Stimulated activated CD4-positive, alpha-beta T cell treated with anti-CD3 and anti-CD28 coated beads, Interleukin-15, amount 100 ng/mL, for 48 hours (primary cell): ENCODE measurements at places on chromosomes 3 and 15.
A peak's percentile ranks its signal among the peaks of the same experiment; 100 is the strongest.

- no peak for DNase-seq
Observed at GRCh38 chr3:148512648-148513047, 185.1 kb upstream of the AGTR1 start.

GRCh38 chr15:45795440-45796069, 160.7 kb downstream of the SQOR start:
- DNase-seq: peak; percentile 9

- no peak for DNase-seq
Observed at GRCh38 chr3:77227567-77227966, 187.7 kb downstream of the ROBO2 start.

DNA sequence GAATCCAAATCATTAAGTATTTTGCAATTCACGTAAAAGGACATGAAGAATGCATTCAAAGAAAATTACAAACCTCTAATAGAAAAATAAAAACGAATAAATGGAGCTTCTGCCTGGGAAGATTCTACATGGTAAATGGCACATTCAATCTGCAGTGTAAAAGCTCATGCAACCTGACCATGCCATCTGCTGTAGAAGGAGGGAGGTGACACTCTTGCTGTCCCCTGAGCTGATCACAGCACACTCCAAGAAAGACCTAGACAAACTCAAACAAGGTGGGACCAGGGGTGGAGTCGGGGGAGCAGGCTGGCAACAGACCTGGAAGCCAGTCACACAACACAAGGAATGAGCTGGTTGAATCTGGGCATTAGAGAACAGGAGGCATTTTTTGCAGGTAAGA, 101.8 kb downstream of the BDH1 start:
- DNase-seq: no peak

DNA sequence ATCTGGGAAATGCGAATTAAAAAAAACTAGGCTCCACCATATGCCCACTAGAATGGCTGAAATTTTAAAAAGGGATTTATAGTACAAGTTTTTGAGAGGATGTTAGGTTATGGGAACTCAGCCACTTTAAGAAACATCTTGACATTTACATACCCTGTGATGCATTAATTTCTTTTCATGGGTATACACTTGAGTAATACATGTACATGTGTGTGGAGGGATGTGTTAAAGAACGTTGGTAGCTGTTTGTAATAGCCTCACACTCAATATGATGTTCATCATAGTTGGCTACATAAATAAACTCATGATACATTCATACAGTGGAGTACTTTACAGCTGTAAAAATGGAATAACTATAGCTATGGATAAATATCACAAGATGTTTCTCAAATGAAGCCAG, 40.9 kb downstream of the MEF2A start:
- no peak for DNase-seq

DNA sequence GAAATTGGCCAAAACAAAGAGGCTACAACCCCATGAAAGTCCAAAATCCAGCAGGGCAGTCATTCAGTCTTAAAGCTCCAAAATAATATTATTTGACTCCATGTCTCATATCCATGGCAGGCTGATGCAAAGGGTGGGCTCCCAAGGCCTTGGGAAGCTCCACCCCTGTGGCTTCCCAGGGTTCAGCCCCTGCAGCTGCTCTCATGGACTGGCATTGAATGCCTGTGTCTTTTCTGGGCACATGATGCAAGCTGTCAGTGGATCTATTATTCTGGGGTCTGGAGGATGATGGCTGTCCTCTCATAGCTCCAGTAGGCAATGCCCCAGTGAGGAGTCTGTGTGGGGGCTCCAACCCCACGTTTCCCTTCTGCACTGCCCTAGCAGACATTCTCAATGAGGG, 81.8 kb downstream of the ZMAT3 start:
- no peak for DNase-seq

- no peak for DNase-seq
Observed at GRCh38 chr15:74982183-74982582, 13.2 kb upstream of the SCAMP5 start.

DNA sequence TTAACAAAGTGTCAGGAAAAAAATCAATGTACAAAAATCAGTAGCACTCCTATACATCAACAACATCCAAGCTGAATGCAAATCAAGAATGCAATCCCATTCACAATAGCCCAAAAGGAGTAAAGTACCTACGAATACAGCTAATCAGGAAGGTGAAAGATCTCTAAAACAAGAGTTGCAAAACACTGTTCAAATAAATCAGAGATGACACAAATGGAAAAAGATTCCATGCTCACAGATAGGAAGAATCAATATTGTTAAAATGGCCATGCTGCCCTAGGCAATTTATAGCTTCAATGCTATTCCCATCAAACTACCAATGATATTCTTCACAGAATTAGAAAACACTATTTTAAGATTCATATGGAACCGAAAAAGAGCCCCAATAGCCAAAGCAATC, 223.7 kb upstream of the CD96 start:
- DNase-seq: no peak

- DNase-seq: no peak
Observed at GRCh38 chr3:42080453-42080872, 10.7 kb upstream of the TRAK1 start.

DNA sequence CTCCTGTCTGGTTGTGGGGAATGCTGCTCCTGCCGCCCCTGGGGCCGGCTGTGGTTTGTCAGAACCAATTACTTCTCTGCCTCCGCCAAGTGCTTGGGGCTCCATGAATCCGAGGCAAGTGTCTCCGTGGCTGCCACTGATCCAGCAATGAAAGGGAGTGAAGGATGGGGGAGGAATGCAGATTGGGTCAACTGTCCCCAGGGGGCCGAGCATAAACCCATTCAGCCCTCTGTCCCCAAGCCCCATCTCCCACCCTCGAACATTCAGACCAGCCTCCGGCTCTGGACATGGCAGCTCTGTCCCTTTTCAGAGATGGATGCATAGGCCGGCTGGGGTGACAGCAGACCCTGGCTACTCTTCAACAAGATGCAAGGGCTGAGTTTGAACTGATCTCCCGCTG, 35.5 kb downstream of the CACNA2D2 start:
- DNase-seq: no peak

- DNase-seq: peak; percentile 68
Observed at GRCh38 chr15:74489518-74490338, 28.8 kb upstream of the UBL7 start.

DNA sequence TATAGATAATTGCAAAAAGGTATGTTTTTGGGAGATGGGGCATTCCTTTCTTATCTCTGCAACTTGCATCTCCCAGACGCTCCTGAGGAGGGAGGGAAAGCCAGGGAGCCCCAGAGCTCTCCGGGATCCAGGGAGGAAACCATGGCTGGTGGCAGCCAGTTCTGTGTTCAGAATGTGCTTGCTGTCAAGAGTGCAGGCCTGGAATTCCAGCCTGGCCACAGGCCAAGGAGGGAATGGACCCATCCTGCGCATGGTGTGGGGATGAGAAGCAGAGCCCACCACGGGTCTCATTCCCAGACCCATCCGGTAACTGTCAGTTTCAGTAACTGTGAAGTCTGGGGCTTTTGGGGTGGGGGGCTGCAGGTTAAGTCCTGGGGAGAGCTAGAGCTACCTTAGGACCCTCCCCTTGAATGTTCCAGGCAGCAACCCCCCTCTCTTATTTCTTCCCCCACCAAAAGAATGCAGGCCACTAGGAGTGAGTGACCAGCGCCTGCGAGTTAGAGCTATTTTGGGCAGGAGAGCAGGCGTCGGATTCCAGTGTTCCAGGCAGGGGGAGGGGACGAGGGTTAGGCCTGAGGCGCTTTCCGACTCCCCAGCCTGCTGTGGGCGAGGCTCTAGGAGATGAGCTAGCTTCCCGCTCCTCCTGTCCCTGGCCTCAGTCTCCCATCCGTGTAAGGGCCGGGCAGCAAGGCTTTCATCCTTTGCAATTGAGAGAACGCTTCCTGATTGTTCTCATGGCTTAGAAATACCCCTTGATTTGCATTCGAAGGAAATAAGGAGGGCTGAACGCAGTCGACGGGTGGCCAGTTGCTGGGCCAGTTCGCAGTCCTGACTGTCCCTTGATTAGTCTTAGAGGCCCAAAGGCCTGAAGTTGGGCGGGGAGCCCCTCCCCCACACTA, 781 bp upstream of the DAG1 start:
- no peak for DNase-seq

DNA sequence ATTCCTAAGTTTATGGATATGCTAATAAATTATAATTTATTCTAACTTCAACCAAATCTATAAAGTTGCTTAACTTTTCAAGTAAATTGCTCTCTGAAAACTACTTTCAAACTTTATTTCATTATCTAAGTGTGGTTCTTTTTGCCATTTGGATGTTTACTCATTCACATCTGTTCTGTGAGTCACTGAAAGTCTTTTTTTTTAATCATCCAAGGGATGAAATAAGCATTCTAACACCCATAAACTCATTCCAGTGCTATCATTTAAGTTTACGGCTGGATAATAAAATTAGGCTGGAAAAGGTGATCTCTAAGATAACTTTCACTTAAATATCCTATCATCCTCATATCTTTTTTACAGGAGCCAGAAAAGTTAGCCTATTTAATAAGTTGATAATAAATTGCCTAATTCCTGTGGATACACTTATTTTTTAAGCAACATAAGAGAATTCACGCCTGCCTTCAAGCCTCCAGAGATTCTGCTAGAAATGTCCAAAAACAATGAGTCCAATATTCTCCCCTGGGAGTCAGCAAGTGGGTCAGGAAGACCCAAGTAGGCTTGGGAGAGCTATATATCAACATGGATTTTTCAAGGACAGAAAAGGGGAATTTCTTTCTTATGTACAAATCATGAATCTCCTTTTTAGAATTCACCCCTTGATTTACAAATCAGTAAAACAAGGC, 25.8 kb downstream of the SCG3 start:
- DNase-seq: no peak

- no peak for DNase-seq
Observed at GRCh38 chr3:71585887-71586809, 2.6 kb upstream of the FOXP1 start.

GRCh38 chr3:2096216-2096615, 2.5 kb upstream of the CNTN4 start:
- no peak for DNase-seq

DNA sequence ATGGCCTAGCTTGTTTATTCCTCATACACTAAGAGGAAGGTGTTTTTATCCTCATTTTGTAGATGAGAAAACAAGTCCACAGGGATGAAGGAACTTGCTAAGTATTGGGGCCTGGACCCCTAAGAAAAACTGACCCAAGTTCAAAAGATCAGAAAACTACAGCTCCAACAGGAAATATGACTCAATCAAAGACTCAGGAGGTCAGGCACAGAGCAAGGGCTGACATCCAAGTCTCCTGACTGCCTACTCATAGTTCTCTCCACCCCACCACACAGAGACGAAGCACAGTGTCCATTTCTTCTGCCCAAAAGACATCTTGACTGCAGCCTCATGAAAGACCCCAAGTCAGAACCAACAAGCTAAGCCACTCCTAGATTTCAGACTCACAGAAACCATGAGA, 26.9 kb upstream of the TPM1 start:
- DNase-seq: no peak

- DNase-seq: no peak
Observed at GRCh38 chr3:126828306-126828705, 124.3 kb downstream of the CHCHD6 start.
